M059J (cell line): ENCODE measurements at places on chromosomes 2 and 18.

GRCh38 chr18:37179384-37179783, 350.5 kb downstream of the KIAA1328 start:
- no peak for DNase-seq

GRCh38 chr2:218394298-218395089, 5.2 kb upstream of the CTDSP1 start:
- no peak for DNase-seq

DNA sequence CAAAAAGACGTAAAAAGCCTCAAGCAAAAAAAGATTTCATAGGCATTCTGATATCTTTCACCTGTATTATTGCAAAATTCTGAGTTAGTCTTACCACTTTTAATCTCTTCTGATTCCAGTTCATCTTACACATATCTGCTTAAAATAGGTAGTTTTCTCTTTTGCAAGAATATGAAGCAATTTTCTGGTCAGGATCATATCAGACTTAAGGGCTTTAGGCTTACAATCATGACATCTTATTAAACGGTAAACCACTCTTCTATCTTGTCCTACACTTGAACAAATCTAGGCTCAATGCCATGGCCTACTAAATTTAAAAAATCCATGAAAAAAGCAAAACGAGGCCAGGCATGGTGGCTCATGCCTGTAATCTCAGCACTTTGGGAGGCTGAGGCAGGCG, 50.1 kb upstream of the GAREM1 start:
- DNase-seq, result no peak

GRCh38 chr2:128504246-128505149, 185.8 kb upstream of the HS6ST1 start:
- DNase-seq, result no peak

- peak; percentile 79 for DNase-seq
Measured at GRCh38 chr2:191038241-191038725, 24.3 kb upstream of the STAT1 start.

GRCh38 chr2:172205292-172205691, 102.6 kb upstream of the DLX2 start:
- no peak for DNase-seq

GRCh38 chr2:136005462-136006196, 20.2 kb upstream of the DARS1 start:
- DNase-seq, result no peak
